Epithelial cell of proximal tubule (primary cell): ENCODE measurements at places on chromosomes 7 and 10.

GRCh38 chr7:98236355-98237185, 15.5 kb downstream of the TECPR1 start:
- DNase-seq, result no peak

GRCh38 chr7:22639396-22639795, 87.6 kb upstream of the IL6 start:
- no peak for DNase-seq

DNA sequence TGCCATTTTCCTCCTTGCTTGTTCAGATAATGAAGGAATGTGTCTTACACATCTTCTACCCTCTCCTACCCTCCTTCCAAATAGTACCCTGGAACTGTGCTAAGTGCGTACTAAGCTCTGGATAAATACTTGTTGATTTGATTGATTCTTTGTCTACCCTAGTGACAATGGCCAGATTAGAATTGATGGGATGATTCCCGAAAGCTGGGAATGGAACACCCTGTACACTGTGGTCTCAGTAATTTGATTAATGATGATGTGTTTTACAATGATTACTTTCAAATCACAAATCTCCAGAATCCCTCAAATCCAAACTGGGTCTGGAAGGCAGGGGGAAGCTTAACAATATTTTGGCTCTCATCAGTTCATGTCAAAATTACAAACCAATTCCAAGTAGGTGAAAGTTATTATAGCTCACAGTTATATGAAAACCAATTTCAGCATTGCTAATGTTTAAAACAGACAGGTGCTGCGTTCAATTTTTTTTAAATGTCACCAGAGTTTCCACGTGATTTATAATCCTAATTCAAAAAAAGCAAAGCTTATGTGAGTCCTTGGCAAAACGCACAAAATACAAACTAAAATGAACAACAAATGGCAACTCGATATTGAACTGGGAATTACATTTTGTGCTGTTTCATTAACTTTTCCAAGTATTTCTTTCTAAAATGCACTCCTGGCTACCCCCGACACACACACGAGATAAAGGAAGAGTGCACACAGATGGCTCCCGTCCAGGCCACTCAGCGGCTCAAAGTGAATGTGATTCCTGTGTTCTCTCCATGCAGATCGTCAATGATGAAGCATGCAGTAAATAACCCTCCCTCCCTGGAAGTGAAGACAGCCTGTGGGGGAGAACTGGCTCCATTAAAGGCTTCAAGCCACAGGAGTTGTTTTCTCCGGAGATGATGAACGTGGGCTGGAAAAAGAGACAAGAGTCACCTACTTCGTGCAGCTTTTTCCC, 21.7 kb upstream of the ADRB1 start:
- DNase-seq, result no peak

- DNase-seq, result no peak
Observed at GRCh38 chr7:26291699-26292538, at the start of gene SNX10. Gene SNX10, plus strand, starts transcription at chr7:26291862. Its CDS starts 54,581 bp downstream, at chr7:26346443.

GRCh38 chr7:150631866-150632864, at the start of gene GIMAP6:
Gene GIMAP6, minus strand, starts transcription at chr7:150632385. Its CDS starts 2,243 bp downstream, at chr7:150630142.
- no peak for DNase-seq

DNA sequence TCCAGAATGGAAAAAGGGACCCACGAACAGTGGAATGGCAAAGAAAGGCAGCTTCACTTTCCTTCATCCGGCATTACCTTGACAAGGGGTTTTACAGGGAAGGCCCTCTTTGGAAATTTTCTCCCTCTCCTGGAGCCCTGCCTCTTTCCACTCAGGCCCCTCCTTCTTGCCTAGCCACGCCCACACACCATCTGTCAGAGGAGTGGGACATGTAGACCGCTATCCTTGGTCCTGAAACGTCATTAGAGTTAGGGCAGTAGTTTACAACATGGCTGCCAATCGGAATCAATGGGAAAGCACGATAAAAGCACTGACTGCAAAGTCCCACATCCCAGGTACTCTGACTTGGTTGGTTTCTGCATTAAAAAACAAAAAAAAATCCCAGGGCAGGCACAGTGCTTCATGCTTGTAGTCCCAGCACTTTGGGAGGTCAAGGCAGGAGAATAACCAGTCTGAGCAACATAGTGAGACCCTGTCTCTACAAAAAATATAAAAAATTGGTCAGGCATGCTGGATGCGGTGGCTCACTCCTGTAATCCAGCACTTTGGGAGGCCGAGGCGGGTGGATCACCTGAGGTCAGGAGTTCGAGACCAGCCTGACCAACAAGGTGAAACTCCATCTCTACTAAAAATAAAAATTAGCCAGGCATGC, 96.4 kb downstream of the MARCHF5 start:
- DNase-seq, result no peak
